ENCODE measurements at places on chromosomes 5 and 9.

GRCh38 chr5:45697201-45697600 is 1.0 kb upstream of the HCN1 start:
- DNase-seq = no peak

GRCh38 chr9:70079417-70080037 is 35.9 kb downstream of the MAMDC2 start:
- DNase-seq = no peak

- DNase-seq = no peak
Observed at GRCh38 chr9:78010445-78010844, 21.2 kb downstream of the GNAQ start.

GRCh38 chr5:178292826-178293205 is 60.2 kb upstream of the PHYKPL start:
- DNase-seq = no peak

- no peak for DNase-seq
Observed at GRCh38 chr9:121277518-121278295, 9.7 kb downstream of the GSN start.

- DNase-seq = no peak
Observed at GRCh38 chr9:111074395-111074794, 36.1 kb upstream of the LPAR1 start.

DNA sequence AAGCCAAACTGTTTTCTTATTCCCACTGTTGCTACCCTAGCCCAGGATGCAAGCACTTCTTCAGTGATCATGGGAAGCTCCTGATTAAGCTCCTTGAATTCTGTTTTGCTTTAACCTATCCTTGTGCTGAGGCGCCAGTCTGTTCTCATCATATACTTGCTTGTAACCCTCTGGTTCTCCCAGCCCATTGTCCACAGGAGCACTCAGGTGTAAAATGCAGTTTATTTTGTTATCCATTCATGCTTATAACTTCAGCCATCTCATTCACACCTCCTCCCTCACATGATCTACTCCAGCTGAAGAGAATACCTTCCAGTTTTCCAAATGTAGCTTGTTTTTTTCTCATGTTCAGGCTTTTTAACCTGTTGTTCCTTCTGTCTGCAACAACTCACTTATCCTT is 402.1 kb upstream of the BRINP1 start:
- no peak for DNase-seq

- DNase-seq = no peak
Observed at GRCh38 chr5:59559323-59559722, 334.2 kb downstream of the PDE4D start.

DNA sequence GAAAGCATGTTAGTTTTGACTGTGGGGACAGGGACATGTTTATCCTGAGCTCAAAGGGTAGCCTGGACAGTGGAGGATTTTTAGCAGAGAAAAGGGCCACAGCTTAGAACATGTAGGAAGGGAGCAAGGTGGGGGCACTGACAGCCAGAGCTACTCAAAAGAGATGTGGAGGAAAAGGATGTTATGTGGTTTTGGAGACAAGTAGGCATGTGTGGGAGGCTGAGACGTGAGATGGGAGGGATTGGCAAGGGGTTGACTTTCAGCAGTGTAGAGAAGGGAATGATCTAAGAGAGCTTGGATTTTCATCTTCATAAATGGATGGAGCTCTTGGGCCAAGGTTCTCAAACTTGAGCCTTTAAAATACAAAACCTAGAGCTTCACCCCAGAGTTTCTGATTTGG is 24.0 kb downstream of the SYK start:
- DNase-seq = no peak

DNA sequence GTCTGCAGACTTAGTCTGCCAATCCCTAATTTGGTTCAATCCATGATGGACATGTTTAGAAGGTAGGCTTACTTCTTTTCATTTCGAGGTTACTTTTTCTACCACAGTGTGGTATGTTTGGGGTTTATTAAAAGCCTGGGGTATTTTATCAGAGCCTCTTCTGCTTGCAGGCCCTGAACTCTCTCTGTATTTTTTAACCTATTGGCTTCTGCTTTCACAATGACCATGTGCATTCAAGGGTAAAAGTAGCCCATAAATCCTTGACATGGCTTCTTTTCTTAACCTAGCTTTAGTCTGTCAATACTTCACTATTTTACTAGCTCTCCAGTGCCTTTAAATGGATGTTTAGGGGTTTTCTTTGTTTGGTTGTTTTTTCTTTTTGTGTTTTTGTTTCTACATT is 286.6 kb downstream of the FER start:
- DNase-seq = no peak

GRCh38 chr5:81017320-81017719 is 57.2 kb downstream of the RASGRF2 start:
- no peak for DNase-seq

GRCh38 chr9:85534340-85534739 is 207.4 kb downstream of the AGTPBP1 start:
- DNase-seq = no peak

Measured in CD8-positive, alpha-beta T cell (primary cell).